ENCODE measurements at places on chromosomes 3 and 15.

DNA sequence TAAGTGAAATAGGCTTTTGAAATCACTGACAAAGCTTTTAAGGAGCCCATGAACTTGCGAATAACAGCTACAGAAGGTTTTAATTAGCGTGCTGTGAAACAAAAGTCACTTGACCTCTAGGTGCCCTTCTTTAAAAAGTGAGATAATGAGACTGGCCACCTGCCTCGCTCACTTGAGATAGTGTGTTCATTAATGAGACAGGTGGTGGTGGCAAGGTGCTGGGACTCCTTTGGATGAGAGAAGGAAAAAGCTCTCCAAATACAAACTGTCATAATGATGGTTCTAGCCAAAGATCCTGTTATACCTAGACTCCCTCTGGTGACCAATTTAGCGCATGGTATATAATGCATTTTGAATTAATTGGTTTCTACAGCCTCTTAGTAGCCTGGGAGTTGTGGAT is 22.7 kb upstream of the IREB2 start:
- peak; percentile 23 for DNase-seq

DNA sequence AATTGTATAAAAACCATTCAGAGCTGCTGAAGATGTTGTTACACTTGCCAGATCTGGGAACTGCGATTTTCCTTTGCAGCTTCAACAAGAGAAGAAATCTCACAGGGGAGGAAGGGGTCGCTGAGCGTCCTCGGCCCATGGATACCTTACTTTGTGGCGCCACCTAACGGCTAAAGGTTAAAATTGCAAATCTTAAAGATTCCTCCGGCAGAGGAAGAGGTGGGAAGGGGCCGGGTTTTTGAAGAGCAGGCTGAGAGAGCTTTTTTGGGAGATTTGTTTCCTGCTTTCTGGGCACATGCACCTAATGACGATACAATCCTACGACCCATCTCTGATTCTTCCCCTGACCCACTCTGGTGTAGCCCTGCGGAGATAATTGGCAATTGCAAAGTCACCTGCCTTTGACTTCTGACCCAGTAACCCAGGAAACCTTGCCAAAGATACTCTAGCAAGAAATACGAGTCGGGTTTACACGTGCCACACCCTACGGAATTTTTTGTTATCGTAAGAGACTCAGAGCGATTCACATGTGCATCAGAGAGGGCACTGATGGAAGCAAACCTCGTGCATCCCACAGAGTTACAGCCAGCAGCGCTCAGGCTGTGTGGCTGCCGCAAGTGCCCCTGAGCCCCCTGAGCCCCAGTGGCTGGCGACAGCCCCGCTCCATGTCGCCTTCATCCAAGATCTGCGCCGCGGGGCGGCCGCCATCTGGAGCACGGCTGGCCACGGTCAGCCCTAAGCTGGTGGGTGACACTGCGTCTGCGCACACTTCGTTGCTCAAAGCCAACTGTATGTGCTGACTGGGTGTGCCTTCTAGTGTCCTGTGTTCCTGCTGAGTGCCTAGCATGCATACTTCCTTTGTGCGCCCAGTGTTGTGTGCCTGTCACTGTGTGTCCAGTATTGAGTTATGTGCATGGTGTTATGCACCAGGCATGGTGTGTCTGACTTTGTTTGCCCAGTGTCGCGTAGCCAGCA is 55.2 kb upstream of the CHRNA7 start:
- DNase-seq, result peak; percentile 11

GRCh38 chr15:41877631-41878354 is 16.1 kb downstream of the SPTBN5 start:
- no peak for DNase-seq

DNA sequence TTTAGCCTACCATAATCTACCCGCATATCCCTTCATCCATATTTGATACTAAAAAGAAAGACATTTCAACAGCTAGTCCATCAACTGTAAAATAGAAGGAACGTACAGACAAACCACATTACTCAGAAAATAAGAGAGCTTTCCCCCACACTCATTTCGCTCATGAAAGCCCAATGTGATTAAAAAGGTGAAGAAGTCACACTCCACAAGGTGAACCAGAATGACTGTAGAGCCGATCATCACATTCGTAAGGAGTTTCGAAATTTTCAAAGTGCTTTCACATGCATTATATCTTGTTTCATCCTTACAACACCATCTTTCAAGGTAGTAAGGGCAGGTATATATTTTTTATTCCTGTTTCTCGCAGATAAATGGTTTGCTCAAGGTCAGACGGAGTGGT is 225.3 kb downstream of the FOXP1 start:
- DNase-seq, result no peak

DNA sequence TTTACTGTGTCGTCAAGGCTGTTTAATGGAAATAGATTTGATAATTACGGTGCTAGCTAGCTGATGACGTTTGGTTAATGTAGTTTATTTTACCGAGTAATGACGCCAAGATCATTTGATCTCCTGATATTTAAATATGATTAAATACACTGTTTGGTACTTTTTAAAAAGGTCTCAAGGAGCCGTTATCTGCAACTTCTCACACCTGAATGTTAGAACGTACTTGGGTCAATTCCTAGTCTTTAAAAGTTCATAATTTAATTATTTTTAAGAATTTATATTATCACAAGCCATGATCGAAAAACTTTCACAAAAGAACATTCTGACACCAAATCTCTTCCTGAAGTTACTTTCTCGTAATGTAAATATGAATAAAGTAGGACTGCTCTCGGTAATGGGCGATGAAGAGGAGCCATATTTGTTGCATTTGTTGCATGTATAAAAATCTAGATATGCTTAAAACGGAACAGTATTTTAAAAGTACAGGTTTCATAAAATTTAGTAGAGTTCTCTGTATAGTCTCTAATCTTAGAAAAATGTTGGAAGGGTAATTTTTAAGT is 16.2 kb upstream of the CHD2 start:
- DNase-seq, result no peak

- no peak for DNase-seq
Observed at GRCh38 chr15:90184786-90185704, 16.1 kb upstream of the SEMA4B start.

DNA sequence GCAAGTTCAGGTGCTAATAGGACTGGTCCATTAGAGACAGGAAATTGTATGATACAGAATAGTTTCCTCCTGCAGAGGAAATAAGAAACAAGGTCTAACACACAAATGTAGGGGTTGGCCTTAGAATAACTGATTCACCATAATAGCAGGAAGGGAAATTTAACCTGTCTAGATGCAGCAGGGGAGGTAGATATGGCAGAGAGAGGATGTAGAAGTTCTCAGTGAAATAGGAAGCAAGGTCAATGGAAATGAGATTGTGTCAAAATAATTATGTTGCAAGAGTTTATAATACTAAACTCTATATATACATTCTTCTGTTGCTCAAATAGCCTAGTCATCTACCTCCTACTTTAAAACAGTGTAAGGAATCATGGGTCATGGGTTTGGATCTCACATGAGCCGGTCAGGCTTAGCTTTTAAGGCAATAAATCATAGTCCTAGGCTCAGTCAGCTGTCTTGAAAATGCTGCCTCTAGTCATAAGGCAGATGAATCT is 17.0 kb downstream of the BCL2A1 start:
- DNase-seq, result peak; percentile 30

DNA sequence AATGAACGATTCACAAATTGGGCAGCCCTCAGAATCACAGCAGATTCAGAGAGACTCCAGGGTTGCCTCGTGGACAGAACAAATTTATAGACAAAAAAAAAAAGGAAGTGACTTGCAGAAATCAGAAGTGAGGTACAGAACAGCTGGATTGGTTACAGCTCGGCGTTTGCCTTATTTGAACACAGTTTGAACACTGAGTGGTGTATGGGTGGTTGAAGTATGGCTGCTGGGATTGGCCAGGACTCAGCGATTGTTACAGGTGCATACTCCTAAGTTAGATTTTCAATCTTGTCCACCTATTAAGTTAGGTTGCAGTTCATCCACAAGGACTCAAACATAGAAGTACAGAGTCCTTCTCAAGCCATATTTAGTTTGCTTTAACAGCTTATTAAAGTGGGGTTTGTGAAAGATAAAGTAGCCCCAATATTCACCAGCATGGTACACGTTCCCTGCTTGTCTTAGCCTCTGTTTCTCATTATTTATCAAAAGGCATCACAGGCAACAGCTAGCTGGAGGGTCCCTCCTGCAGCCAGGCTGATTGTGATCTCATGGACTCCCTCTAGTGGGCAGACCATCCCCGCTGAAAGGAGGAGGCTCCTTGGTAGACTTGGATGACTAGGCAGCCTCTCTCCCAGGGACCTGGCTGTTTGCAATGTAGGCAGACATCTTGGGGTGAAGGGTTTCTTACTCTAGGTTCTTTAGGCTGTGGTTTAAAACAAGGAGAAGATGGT is 17.6 kb upstream of the ALDH1L1 start:
- DNase-seq, result peak; percentile 66

GRCh38 chr3:192879346-192880031 is 38.2 kb downstream of the MB21D2 start:
- DNase-seq, result peak; percentile 87

DNA sequence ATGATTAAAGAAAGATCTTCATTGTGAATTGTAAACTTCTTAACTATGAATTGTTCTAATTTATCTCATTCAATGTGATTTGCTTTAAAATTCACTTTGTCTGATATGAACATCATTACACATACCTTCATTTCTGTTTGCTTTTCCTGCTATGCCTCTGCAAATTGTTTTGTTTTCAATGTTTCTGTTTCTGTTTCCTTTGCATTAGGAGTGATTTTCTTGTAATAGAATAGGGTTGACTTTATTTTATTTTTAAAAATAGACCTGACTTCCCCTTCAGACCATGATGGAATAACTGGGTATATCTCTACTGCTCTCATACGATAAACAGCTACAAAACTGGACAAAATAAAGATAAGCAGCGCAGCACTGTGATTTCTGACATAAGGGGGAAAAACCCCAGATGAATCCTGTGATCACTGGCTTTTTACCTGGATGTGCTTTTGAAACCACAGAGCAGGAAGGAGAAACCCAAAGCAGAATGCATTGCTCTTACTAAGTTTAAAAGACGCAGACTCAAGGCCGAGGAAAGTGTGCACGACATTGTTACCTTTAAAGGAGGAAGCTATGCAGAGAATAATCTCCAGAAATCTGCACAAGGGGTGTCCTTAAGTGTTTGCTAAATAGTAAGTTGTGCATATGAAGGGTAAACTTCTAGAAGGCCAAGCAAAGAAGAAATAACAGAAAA is 420.2 kb downstream of the TBC1D5 start:
- DNase-seq, result no peak

- no peak for DNase-seq
Observed at GRCh38 chr15:88752951-88753350, 50.3 kb upstream of the ACAN start.

GRCh38 chr15:94610069-94610468 is 378.7 kb downstream of the MCTP2 start:
- no peak for DNase-seq

DNA sequence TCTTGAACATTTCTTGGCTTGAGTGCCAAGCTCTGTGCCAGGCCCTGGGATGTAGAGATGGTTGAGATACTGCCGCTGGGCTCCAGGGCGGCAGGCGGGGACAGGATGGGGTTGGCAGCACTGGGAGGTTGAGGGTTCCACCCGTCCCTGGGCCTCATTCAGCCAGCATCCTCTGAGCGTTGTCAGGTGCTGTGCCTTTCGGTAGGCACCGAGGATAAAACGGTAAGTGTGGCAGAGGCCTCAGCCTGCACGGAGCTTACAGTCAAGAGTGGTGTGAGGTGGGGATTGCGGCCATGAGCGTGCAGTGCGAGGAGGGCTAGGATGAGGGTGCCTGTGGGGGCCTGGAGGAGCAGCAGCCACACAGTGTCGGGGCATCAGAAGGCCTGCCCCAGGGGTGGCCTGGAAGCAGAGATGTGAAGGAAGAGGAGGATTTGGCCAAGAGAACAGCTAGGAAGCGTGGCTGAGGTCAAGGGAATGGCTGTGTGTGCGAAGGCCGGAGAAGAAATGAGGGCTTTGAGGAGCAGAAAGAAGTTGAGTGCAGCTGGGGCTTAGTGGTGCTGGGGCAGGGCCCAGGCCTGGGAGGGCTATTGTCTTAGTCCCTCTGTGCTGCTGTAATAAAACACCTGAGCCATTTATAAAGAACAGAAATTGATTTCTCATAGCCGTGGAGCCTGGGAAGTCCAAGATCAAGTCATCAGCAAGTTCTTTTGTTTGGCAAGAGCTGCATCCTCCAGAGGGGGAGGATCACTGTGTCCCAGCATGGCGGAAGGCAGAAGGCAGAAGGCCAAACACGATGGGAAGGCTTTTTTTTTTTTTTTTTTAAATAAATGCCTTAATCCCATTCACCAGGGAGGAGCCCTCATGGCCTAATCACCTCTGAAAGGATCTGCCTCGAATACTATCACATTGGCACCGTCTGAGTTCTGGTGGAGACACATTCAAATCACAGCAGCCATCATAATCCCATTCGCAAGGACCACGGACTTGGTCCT is 22.7 kb downstream of the CORO2B start:
- peak; percentile 75 for DNase-seq

DNA sequence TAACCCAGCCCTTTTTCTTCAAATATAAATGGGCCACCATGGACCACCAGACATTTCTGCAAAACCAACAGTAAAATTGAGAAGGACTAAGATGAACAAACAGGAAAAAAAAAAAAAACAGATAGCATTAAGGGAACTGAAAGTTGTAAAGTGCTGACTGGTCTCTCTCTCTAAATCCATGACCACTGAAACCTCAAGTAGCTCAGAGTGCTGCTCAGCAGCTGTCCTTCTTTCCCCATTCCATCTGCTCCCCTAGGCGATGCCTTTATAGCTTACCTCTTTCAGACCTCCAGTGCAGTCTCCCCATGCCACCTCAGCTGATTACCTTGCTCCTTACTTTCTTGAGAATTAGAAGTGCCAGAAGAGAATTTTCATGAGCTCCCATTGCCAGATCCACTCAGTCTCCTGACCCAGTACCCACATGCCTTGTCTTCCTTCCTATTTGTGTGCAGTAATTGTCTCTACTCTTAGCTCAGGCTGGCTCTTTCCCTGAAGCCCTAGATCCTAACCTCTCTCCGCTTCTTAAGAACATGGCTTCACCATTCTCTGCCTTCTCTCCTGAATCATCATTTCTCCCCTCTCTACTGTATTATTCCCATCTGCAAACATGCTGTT is 23.9 kb upstream of the XIRP1 start:
- DNase-seq, result no peak

GRCh38 chr3:42855547-42856380 is 19.9 kb downstream of the CYP8B1 start:
- no peak for DNase-seq

DNA sequence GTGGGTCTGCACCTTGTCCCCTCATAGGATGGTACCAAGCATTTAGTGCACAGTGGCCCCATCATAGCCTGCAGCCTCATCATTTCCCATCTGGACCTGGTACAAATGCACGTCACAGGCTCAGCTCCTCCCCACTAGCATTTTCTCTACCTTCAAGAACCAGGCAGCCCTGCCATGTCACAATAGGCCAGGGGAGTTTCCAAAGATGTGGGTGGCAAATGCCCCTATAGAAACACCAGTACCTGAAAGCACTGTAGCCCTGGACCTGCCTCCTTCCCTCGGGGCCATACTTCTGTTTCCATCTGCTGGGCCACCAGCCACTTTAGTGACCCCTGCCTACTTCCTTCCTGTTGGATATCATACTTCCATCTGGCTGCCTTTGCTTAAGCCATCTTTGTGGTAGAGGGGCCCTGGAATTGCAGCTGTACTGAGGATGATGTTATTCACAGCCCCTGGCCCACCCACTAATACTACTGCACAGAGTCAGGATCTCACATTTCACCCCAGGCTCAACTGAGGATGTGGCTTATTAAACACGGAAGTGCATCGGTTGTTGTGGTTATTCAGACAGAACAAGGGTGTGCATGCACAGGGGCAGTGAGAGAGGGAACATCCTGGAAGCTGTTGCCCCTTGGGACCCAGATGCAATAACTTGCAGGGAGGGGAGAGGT is 3.8 kb downstream of the TCTA start:
- no peak for DNase-seq

GRCh38 chr3:58074997-58075396 is 66.8 kb downstream of the FLNB start:
- no peak for DNase-seq

- DNase-seq, result peak; percentile 34
Observed at GRCh38 chr15:75727851-75728715, 15.4 kb upstream of the CSPG4 start.

Data from fibroblast of mammary gland (primary cell).